ENCODE measurements at places on chromosomes 4 and X.

- no peak for DNase-seq
These were observed 19.0 kb downstream of the GAB3 start for GRCh38 chrX:154731881-154732280.

GRCh38 chrX:22674932-22675331 is 324.8 kb upstream of the DDX53 start:
- no peak for DNase-seq

DNA sequence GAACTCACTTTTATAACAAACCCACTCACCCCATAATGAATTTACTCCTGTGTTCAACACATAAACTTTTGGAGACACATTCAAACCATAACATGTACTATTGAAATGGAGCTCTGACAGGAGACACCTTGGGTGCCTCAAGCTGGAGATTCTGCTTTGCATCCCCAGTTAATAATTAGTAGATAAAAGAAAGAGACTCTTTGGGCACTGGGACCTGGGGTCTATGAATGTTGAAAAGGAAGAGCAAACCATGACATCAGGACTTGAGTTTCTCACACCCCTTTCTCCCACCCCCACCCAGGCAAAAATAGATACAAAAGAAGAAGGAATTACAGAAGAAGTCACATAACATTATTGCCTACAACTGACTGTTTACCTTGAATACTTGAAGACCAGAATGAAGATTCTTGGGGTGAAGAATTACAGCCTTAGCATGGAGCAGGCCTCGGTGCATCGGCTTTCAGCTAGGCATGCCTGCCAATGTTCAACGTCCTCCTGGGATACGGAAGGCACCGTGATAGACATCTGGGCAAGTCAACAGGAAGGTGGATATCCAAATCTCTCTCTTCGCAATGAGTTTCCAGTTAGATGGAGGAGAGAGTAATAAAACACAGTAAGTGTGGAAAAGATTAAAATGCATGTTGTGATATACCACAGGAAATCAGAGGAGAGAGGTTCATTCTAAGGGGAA is 316.0 kb downstream of the TRIML1 start:
- DNase-seq = no peak

- peak; percentile 89 for DNase-seq
These were observed 605 bp downstream of the ANXA5 start for GRCh38 chr4:121696170-121696580.

DNA sequence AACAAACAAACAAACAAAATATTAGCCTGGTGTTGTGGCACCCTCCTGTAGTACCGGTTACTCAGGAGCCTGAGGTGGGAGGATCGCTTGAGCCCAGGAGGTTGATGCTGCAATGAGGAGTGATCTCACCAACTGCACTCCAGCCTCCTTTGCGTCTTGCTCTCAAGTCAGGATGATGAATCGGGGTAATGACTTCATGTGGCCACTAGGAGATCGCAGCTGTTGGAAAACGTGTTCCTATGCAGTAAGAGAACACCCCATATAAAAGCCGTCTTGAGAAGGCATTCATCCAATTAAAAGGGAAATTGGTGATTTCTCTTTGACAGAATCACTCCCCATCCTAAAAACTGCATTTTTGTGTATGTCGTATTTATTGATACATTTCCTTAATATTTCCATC is 6.9 kb downstream of the CCNB3 start:
- peak; percentile 48 for DNase-seq

DNA sequence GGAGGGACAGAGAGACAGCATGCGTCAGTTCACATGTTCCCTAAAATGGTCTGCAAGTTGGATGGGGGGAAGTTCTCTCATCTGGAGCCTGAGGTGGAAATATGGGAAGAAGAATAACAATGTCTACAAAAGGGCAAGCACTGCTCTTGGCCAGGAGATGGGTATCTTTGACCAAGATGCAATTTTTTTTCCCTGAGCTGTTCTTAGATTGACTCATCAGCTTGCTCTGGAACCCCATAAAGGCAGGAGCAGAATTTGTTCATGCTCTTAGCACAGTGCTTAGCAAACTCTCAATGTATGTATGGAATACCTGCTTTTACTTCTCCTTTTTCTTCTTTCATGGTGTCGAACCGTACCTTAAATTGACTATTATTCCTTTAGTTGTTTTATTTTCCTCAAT is 90.5 kb upstream of the ZNF827 start:
- peak; percentile 8 for DNase-seq

GRCh38 chrX:47749185-47749967 is 87.3 kb upstream of the ZNF81 start:
- DNase-seq = peak; percentile 99

- no peak for DNase-seq
These were observed 71.4 kb downstream of the COL4A6 start for GRCh38 chrX:108366644-108367406.

- DNase-seq = no peak
These were observed 174.4 kb downstream of the SLC39A8 start for GRCh38 chr4:102170910-102171309.

- DNase-seq = no peak
These were observed 56.2 kb upstream of the CHRDL1 start for GRCh38 chrX:110851780-110852179.

DNA sequence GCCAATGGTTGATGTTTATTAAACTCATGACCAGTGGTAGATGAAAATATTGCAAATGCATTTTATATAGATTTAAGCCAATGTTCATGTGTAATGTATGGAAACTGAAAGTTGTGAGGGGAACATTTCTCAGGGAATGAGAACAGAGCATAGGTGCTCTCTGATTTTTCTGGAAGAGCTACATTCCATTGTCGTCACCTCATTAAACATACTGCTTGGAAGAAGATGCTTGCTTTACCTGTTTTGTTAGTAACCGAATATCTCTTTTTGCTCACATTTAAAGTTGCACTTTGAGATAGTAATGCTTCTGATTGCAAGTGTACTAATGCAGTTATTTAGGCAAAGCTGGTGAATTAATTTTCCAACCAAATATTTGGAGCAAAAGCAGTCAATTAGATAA is 93.8 kb upstream of the CLCN4 start:
- no peak for DNase-seq

GRCh38 chrX:140292188-140292587 is 212.7 kb downstream of the SOX3 start:
- DNase-seq = no peak

DNA sequence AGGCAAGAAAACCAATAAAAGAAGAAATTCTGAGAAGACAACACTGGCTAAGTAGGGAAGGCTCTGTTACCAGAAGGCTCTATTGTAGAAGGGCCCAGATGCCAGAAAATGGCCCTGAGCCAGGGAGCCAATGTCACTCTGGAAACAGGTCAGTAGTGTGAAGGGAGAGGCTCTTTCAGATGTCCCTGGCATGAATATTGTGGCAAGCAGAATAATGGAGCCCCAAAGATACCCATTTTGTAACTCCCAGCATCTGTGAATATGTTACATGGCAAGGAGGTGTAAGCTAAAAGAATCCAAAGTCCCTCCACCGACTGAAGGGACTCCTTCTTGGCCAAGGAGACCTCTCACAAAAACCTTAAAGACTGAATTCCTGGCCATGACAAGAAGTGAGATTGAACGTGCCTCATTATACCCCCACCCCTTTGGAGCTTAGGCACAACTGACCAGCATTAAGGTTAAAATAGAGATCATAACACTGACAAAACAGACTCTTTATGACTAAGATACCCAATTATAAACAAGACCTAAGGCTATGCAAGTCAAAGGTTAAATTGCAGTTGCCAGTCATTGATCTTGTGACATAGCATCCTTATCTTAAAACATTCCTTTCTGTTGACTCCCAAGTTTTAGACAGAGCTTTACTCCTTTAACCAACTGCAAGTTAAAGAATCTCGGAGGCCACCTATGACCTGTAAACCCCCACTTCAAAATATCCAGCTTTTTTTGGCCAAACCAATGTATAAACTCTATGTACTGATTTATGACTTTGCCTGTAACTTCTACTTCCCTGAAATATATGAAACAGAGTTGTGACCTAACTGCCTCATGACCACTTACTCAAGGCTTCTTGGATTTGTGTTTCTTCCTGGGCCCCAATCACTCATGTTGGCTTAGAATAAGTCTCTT is 42.2 kb upstream of the SMIM10 start:
- peak; percentile 62 for DNase-seq

DNA sequence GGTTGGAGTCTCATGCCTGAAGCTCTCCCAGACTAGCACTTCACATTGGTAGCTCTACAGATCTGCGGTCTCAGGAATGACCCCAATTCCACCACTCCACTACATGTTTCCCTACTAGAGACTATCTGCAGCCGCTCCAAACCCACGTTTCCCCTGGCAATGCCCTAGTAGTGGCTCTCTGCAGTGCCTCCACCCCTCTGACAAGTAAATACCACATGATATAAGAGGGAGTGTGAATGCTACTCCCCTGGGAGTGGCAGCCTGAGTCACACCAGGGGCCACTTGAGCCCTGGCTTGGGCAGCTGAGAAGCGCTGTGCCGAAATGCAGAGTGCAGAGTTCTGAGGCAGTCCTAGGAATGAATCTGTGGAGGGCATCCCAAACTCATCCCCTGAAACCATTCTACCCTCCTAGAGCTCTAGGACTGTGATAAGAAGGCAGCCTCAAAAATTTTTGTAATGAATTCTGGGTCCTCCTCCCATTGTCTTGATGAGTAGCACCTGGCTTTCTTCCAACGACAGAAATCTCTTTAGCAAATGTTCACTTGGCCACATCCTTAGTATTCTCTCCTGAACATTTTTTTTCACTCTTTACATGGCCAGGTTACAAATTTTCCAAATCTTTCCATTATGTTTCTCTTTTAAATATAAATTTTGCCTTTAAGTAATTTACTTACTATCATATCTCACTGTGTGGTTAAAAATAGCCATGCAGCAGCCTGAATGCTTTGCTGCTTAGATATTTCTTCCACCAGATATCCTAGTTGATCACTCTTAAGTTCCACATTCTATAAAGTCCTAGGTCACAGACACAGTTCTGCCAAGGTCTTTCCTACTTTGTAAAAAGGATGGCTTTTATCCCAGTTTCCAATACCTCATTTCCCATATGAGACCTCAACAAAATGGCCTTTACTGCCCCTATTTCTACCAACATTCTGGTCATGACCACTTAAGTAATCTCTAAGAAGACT is 160.2 kb upstream of the CPEB2 start:
- DNase-seq = peak; percentile 86

DNA sequence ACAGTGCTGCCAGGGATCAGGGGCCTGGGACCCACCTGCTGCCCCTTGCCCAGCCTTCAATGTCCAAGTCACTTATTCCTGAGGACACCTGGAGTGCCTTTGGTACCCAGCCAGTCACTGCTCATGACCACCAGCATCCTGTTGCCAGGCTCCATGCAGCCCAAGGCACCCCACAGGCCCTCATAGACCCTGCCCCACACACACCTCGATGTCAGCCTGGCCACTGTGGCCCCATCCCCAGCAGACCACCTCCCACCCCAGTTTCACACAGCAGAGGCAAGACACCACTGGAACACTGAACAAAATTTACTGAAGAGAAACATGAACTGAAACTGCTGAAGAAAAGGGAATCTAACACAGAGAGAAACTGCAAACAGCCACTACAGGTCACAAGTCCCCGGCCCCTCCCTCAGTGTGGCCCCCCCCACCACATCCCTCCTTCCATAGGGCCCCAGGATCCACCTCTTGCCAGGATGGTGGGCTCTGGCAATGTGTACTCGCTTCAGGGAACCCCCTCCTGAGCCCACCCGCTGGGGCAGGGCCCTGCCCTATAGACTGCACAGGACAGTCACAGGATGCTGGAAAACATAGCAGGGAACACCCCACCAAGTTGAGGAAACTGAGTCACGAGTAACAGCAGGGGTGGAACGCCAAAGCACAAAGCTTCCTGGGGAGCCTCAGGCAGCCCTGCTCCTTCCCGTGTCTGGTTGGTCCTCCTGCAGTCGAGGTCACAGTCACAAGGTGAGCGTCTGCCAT is 5.2 kb downstream of the PNMA5 start:
- DNase-seq = no peak

GRCh38 chrX:97876697-97877407 is 993.1 kb downstream of the RPA4 start:
- no peak for DNase-seq

DNA sequence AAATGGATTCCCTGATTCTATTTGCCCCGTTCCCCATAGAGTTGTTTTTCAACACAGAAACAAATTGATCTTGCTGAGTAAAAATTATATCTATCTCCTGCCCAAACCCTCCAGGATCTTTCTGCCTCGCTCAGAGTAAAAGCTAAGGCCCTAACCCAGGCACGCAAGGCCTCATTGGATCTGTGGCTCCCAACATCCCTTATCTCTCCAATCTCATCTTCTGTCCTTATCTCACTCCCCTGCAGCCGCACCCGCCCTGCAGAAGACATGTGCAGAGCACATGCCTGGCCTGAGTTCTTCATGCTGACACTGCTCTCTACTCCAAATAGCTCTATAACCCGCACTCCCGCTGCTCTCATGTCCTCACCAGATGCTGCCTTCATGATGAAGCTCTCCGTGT is 543.8 kb upstream of the ZFP42 start:
- no peak for DNase-seq

- peak; percentile 97 for DNase-seq
These were observed 82.6 kb downstream of the PCDH7 start for GRCh38 chr4:30802622-30803323.

DNA sequence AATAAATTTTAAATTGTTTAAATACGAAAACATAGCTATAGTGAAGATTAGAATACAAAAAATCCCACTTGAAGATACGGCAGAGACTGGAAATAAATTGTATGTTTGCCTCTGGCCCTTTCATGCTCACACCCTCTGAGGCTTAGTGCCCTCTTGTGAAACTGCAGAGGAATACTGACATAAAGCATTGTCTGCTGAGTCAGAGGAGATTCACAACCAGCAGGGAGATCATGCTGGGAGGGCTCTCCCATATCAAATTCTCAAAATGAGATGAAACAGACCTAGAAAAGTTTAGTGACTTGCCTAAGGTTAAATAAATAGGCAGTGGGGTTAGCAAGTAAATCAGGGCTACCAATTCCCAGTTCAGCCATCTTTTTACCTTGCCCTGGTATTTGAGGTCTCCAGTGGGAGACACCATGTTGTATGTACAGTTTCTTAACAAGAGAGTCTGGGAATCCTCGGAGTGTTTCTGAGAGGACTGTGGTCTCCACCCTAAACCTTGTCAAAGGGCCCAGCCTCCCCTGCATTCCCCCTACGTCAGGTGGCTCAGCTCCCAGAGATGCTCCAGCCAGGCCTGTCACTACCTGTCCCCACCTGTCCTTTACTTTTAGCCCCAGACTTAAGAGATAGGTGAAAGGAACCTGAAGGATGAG is 581.4 kb upstream of the DIPK2B start:
- DNase-seq = peak; percentile 84

DNA sequence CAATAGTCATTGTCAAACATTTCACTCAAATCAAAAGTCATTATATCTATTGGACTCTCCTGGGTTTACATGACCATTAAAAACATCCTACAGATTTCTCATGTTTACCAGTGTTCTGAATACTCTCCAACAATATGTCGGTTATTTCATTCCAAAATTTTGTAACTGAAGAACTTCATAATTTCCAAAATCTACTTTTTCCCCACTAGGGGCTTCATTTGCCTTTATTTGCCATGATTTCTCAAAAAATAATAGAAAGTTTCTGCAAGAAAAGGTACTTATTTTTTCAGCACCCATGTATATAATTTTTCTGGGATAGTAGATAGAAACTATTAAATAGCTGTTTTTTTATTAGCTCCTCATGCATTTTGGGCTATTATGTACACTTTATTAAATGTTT is 49.0 kb downstream of the PRDM5 start:
- DNase-seq = no peak

GRCh38 chr4:12679217-12679616 is 804.9 kb downstream of the RAB28 start:
- DNase-seq = no peak

GRCh38 chr4:95701500-95702170 is 138.3 kb upstream of the PDHA2 start:
- DNase-seq = peak; percentile 91
